ENCODE measurements at places on chromosomes 16 and 17.

- DNase-seq, result peak; percentile 49
Observed at GRCh38 chr17:903691-904481, 75.7 kb downstream of the NXN start.

DNA sequence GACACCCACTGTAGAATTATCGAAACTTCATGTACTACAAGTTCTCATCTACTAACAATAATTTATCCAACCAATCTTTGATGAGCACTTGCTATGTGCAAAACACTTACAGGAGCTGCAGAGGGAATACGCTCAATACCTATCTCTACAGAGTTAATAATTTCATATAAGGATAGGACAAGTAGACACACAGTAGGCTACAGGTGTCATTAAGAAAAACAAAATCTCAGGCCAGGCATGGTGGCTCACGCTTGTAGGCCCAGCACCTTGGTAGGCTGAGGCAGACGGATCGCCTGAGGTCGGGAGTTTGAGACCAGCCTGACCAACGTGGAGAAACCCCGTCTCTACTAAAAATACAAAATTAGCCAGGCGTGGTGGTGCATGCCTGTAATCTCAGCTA is 91.3 kb upstream of the PLEKHM1 start:
- peak; percentile 1 for DNase-seq

DNA sequence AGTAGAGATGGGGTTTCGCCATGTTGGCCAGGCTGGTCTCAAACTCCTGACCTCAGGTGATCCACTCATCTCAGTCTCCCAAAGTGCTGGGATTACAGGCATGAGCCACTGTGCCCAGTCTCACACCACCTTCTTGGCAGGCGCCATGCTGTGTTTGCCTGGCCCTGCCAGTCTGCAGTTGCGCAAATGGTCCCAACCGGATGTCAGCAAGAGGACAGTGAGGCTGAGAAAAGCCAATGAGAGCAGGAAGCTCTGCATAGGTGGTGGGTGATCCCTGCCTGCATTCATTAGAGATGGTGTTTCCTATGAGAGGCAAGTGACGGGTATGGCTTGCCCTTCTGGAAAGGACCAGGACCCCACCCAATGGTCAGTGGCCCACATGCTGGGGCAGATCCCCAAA is 59.3 kb downstream of the PECAM1 start:
- DNase-seq, result no peak

DNA sequence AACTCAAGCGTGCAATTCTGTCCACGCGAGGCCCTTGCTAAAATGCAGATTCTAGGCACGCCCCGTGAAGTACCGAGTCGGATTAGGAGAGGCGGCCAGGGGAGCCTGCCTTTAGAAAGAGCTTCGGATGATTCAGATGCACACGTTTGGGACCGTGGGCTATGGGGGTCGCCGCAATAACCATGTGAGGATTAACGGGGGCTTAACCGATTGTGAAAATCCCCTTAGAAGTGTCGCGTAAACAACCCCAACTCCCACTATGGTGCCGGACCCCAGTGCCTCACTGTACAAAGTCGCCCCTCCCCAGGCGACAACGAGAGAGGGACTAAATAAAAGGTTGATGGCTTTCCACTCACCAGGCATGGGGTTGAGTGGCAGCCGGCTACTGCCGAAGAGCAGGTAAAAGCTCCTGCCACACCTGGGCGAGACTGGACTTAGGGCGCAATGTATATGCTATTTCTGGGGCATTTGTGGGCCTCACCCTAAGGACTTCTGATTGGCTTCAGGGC is 635 bp upstream of the SP2 start:
- peak; percentile 41 for DNase-seq

DNA sequence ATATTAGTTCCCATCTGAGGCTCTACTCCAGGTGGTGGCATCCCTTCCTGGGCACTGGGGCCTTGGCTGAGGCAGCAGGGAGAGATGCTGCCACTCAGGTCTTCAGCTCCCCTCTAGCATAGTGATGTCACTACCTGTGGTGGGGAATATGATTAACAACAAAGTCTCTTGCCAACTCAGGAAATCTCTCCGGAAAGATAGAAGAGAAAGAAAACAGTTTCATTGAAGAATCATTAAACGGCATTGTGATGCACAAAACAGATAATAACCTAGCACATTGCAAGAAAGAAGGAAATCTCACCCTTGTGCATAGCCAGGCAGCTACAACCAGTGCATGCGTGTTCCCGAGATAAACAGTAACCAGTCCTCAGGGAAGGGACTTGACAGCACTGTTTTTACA is 12.2 kb upstream of the ZNF267 start:
- DNase-seq, result no peak

DNA sequence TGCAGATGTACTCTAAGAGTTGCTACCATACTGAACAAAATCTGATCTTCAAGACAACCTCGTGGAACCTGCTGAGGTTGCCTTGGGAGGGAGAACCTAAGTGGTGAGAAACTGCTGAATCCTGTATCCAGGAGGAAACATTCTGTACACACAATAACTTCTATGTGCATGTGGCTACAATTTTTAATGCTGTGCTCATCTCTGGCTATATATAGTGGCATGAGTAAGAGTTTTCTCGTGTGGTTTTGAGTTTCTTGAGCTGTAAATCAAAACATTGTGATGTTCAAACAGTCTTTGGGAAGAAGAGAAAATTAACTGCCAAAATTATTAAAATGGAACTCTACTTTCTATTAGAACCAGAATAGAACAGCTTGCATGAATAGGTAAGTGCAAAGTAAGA is 206.8 kb downstream of the CA10 start:
- peak; percentile 64 for DNase-seq

DNA sequence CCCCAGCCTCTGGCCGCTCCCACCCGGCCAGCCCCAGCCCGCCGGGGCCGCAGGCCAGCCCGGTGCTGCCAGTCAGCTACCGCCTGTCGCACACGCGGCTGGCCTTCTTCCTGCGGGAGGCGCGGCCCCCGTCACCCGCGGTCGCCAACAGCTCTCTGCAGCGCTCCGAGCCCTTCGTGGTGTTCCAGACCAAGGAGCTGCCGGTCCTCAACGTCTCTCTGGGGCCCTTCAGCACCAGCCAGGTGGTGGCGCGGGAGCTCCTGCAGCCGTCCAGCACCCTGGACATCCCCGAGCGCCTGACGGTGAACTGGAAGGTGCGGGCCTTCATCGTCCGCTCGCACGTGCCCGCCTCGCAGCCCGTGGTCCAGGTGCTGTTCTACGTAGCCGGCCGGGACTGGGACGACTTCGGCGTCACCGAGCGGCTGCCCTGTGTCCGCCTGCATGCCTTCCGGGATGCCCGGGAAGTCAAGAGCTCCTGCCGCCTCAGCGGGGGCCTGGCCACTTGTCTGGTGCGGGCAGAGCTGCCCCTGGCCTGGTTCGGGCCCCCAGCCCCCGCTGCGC is 46.8 kb downstream of the TMEM132E start:
- peak; percentile 6 for DNase-seq

DNA sequence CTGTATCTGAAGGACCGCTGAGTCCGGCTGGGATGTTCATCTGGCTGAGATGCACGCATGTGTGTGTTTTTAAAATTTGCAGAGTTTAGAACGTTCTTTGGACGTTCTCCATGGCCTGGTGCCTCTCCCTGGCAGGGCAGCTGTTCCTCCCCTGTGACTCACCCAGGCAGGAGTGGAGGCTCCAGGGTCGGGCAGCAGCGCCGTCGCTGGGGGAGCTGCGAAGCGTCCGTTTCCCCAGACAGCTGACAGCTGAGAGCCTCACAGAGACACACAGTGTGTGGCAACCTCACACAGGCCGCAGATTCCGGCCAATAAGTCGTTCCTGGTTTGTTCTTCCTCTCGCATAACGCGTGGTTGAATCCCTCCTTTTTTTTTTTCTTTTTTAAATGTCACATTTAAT is 80.6 kb downstream of the OR1D5 start:
- DNase-seq, result peak; percentile 70

- peak; percentile 91 for DNase-seq
Observed at GRCh38 chr17:45171338-45172231, 9.9 kb downstream of the HEXIM2 start.

- no peak for DNase-seq
Observed at GRCh38 chr17:79331492-79331891, 256.9 kb downstream of the ENGASE start.

GRCh38 chr16:77969861-77970260 is 52.5 kb upstream of the CLEC3A start:
- no peak for DNase-seq

- peak; percentile 64 for DNase-seq
Observed at GRCh38 chr17:5678171-5678570, 93.9 kb upstream of the NLRP1 start.

GRCh38 chr17:50219342-50219741 is 17.9 kb upstream of the COL1A1 start:
- peak; percentile 90 for DNase-seq

- peak; percentile 75 for DNase-seq
Observed at GRCh38 chr17:8365143-8365542, 11.4 kb downstream of the KRABD2 start.
